GM12864 (cell line): ENCODE measurements at places on chromosomes 6 and 20.

DNA sequence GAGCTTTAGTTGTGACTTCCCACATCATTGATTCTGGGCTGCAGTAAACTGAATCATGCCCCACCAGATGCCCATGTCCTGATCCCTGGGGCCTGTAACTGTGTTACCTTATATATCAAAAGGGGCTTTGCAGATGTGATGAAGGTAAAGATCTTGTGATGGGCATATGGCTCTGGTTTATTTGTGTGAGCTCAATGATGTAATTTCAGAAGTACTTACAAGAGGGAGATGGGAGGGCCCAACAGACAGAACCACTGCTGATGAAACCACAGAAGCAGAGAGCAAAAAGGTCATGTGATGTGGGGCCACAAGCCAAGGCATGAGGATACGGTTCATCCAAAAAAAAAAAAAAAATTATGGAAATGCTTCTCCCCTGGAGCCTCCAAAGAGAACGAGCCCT lies 118.7 kb downstream of the TOX2 start:
- no peak for DNase-seq

DNA sequence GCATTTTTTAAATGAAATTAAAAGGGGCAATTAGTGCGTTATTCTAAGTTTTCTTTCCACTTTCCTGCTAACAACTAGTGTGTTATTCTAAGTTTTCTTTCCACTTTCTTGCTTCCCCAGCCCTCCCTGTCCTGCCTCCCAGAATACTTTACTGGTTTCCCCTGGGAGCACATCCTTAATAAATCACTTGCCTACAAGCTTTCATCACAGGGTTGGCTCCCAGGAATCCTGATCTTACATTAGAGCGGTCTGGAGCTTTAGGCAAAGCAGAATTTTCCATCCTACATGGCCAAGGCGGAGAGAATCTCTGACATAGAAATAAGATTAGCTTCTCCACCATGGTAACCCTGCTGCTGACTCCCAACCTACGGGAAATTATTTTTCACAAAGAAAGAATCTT lies 150.4 kb downstream of the BFSP1 start:
- DNase-seq = no peak

DNA sequence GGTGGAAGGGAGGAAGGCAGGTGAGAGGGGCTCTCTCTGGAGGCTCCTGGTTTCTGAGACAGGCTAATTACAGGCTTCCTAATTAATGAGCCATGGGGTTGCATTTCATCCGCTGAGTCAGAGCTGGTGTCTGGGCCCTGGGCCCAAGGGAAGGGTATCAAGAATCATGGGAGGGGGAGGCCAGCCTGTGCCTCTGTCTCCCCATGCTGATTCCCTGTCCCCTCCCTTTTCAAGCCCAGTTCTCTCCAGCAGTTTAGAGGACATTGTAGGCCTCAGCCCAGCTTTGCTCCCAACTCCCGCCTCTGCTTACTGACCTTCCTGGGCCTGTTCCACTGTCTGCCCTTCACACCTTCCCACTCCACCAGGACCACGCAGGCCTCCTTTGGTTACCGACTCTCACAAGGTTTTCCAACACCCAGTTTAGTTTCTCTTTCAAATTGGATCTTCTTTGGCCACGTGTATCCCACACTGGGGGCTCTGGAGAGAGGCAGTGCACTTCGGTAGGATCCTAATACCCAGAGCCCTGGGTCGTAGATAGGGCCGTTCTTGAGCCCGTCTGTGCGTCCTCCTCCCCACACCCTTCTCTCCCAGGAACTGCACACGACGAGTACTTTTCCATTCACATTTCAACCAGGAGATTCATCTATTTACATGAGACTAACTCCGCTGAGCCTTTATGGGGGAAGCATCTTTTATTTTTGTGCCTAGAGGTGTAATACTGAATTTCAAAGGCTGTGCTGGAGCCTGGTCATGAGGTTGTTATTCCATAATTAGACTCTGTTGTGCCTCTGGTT lies 18.2 kb upstream of the AVP start:
- DNase-seq = no peak

DNA sequence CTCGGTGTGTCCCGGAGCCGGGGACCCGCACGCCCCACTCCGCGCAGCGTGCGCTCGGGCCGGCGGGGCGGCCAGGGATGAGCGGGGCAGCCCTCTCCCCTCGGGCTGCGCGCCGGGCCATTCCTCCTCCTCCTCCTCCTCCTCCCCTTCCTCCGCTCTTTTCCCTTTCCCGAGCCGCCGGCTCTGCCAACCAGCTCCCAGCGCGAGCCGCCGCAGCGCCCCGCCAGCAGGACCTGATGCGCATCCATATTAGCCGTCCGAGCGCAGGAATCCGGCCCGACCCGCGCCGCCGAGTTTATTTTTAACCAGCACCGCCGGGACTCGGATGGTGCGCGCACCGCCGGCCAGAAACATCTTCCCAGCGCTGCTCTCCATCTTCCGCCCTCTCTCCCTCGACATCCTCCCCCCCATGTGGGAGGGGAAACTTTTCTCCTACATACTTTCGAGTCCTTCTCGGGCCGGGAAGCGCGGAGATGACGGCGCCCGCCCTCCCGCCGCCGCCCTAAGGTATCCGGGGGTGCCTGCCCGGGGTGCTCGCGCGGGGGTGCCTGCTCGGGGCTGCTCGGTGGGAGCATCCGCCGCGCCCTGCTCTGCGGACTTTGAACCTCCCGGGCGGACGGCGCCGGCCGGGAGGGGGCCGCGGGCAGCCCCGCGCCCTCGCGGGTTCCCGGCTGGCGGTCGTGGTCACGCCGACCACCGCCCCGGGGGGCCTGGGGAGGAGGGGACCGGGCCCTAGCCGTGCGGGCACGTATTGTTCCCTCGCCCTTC lies 619 bp downstream of the RREB1 start:
- DNase-seq = no peak

DNA sequence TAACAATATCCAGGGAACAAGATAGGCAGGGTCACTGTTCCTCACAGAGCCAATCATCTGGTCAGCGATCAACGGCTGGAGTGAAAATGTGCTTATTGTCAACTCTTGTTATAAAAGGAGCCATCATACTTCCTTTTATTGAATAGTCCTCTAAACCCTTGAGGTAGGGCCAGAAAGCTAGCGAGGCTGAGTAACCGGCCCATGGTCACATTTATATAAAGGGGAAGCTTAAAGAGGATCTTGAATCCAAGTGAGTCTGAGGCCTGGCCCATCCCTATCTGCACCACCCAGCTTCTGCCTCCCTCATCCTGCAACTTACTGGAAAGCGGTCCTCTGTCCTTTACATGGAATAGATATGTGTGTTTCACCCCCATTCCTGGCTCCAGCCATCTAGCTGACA lies 9.5 kb downstream of the PHACTR3 start:
- DNase-seq = no peak

DNA sequence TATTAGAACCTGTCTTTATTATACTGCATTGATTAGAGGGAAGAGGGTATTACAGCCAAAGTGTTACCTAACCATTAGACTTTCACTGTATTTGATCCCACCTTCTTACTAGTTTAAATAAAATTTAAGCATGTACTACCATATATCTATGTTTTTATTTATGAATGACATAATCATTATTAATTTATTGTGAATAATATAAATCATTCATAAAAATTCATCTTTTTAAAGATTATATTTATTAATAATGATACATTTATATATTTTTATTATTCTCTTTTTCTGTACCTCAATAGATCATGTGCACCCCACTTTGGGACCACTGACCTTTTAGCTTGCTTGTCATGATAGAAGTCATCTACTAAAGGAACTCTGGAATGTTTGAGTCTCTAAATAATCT lies 223.5 kb upstream of the MARCKS start:
- DNase-seq = no peak

- no peak for DNase-seq
These were observed 10.2 kb upstream of the FOXF2 start for GRCh38 chr6:1379017-1379787.

GRCh38 chr20:31566658-31567379 lies 38.3 kb upstream of the ID1 start:
- no peak for DNase-seq

DNA sequence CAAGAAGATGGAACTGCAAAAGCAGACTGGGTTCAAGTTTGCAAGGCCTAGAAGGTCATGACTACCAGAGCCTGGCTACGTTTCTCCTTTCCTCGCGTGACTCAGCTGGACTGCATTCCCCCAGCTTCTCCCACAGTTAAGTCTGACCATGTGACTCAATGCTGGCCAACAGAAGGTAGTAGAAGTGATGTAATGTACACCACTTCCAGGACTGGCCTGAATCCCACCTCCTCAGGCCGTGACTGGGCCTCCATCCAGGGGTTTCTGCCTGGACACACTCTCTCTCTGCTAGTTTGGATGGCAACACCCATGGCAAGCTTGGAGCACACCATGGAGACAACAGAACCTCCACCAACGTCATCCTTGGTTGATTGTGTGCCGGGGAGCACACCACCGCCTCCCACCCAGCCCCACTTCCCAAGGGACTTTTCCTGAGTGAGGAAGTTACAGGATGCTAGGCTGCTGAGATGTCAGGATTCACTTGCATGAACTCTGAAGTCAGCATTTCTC lies 112.0 kb upstream of the CDYL start:
- DNase-seq = no peak

DNA sequence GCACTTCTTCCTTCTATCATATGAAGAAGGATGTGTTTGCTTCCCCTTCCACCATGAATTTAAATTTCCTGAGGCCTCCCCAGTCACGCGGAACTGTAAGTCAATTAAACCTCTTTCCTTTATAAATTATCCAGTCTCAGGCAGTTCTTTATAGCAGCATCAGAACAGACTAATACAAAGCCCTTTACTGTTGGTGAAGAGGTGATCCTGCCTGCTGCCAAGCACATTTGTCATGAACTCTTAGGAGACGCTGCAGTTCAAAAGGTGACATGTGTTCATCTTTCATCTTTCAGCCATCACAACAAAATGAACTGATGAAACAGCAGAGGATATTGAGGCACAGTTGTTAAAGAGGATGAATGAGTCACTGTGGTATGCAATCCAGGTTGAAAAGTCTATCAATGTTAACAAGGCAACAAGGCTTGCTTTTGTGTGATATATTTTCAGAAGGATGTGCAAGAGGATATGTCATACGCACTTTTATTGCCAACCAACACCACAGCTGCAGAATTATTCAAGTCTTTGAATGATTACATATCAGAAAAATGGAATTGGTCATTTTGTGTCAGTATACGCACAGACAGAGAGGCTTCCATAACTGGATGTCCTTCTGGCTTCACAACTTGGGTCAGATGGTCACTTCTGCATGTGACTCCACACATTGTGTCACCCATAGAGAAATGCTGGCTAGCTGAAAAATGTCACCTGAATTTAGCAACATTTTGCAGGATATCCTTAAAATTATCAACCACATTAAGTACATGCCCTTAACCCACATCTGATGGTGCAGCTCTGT lies 52.4 kb upstream of the PLN start:
- no peak for DNase-seq

DNA sequence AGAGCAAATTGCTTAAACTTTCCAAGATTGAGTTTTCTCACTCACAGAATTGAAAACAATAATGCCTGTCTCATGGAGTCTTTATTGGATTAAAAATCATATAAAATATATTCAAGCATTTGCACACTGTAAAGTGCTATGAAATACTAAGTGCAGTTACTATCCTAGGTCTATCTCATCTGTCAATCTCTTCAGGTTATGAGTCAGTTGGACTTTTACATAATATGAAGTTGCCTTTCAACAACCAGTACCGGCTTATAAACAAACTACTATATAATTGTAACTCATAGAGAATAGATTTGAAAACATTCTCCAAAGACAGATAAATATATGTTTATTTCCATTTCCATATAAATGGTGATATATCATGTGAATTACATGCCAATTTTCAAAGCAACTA lies 20.4 kb upstream of the GSTA4 start:
- no peak for DNase-seq

- no peak for DNase-seq
These were observed 40.4 kb upstream of the GFRAL start for GRCh38 chr6:55286824-55287223.

DNA sequence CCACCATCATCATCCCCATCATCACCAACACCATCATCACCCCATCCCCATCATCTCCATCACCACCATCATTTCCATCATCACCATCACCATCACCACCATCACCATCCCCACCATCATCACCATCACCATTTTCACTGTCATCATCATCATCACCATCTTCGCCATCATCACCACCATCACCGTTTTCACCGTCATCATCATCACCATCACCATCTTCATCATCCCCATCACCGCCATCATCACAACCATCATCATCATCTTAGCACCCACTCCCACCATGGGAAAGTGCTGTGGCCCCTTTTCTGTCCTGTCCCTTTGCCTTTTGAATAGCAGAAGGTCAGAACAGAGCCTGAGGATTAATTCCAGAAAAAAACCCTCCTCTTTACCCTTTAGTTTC lies 28.5 kb upstream of the GATA5 start:
- DNase-seq = no peak

- peak; percentile 62 for DNase-seq
These were observed 584 bp downstream of the LYRM4 start for GRCh38 chr6:5260111-5260620.

DNA sequence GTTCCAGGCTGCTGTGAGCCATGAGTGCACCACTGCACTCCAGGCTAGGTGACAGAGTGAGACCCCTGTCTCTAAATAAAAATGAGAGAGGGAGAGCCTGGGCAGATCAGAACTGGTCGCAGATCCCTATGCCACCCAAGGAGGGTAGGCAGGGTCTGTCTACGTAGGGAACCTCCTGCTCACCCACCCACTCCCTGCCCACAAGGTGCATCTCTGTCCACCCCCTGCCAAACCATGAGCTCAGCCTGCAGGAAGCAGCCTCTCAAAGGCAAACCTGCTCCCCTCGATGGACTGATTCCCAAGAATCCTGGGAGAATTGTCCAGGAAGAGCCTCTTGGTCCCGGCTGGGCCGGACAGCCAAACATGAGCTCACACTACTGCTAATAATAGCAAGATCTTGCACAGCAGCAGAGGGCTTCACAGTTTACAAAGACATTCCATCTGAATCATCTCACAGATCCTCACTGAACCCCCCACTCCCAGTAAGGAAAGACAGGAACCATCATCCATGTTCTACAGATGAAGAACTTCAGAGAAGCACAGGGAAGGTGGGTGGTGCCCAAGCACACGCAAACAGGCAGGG lies 27.8 kb upstream of the TLDC2 start:
- DNase-seq = no peak

DNA sequence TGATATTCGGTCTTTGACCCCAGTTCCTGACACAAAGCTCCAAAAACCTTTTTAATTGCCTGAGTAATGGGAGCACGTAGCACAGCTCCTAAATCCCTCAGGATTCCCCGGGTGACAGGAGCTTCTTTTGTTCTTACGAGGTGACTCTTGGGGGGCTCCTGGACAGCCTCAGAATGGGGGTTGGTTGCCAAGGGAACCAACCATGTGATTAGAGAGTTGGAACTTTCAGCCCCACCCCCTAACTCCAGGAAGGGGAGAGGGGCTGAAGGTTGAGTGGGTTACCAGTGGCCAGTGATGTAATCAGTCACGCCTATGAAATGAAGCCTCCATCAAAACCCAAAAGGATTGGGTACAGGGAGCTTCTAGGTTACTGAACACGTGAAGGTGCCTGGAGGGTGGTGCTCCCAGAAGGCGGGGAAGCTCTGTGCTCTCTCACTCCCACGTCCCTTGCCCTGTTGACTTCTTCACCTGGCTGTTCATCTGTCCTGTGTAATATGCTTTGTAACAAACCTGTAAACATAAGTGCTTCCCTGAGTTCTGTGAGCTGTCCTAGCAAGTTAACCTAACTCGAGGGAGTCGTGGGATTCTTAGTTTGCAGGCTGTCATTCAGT lies 89.5 kb downstream of the CHMP4B start:
- DNase-seq = no peak

- no peak for DNase-seq
These were observed 275.4 kb downstream of the PTPRT start for GRCh38 chr20:42914302-42914701.
